ENCODE measurements at places on chromosomes 12 and 14.

GRCh38 chr12:45446013-45446412 is 230.1 kb downstream of the ANO6 start:
- no peak for DNase-seq

GRCh38 chr12:67681941-67682620 is 33.5 kb downstream of the DYRK2 start:
- DNase-seq, result no peak

DNA sequence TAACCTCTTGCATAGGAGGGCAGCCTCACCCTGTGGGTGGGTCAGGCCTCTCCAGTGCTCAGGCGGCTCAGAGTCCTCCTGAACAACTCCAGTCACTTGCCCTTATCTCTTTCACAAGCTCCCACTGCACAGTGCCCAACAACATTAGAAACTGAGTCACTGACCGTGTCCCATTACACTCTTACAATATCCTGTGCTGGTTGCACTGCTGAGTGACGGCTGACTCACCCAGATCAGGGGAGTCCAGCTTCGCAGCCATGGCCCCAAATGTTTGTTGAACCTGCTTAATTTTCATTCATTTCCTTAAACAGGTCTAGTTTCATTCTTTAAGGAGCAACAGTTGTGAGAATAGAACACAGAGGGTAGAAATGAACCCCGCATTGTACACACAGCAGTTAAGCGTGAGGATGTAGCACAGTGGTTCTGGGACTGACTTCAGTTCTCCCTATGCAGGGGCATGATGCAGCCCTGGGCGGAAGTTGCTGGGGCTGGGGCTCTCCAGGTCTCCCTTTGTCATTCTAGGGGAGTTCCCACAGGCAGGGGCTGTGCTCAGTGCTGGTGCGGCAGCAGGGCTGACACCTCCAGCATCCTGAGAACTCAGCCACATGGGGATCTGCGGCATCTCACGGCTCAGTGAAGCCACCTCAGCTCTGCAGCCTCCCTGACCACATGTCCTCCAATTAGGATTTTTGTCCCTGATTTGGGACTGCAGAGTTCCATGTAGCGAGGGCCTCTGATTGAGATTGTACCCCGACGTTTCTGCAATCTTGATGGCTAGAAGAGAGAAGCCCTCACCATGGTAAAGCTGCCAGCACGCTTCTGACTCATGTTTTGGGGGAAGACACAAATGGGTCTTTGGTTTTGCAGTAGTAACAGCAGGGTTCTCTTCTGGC is 16.1 kb downstream of the GPR68 start:
- DNase-seq, result peak; percentile 66

- no peak for DNase-seq
Measured at GRCh38 chr12:63809566-63809965, 29.9 kb downstream of the RXYLT1 start.

DNA sequence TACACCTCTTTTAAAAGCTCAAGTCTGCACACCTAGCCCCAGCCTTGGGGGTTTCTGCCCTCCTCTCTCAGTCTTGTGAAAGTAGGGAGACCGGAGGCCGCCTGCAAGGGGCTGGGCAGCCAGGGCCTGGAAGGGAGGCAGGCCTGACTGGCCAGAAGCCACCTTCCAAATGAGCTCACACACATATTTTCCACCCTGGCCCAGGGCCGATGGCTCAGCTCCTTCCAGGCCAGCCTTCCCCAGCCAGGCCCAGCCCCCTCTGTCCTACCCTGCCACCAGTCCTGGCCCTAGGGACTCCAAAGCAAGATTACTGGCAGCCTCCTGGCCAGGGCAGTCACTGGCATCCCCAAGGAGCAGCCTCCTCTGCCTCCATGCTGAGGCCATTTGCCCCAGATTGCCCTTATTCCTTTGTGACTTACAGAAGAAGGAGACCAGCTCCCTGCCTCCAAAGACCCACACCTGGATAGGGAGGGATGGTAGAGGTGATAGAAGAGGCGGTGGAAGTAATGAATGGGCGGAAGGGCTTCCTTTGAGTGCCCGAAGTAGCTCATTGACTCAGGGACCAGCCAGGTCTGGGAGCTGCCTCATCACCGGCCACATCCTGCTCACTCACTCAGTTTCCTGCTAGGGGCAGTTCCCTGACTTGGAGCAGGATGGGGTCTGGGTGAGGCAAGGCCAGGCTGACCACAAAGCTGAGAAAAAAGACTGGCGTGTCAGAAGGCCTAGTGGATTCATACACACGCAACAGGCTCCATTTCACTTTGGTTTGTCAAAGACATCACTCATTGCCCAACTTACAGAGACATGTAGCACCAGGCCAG is 14.8 kb downstream of the MMP14 start:
- no peak for DNase-seq

GRCh38 chr12:120141336-120141735 is 24.8 kb upstream of the RAB35 start:
- no peak for DNase-seq

GRCh38 chr12:38771871-38772270 is 133.5 kb downstream of the CPNE8 start:
- no peak for DNase-seq

DNA sequence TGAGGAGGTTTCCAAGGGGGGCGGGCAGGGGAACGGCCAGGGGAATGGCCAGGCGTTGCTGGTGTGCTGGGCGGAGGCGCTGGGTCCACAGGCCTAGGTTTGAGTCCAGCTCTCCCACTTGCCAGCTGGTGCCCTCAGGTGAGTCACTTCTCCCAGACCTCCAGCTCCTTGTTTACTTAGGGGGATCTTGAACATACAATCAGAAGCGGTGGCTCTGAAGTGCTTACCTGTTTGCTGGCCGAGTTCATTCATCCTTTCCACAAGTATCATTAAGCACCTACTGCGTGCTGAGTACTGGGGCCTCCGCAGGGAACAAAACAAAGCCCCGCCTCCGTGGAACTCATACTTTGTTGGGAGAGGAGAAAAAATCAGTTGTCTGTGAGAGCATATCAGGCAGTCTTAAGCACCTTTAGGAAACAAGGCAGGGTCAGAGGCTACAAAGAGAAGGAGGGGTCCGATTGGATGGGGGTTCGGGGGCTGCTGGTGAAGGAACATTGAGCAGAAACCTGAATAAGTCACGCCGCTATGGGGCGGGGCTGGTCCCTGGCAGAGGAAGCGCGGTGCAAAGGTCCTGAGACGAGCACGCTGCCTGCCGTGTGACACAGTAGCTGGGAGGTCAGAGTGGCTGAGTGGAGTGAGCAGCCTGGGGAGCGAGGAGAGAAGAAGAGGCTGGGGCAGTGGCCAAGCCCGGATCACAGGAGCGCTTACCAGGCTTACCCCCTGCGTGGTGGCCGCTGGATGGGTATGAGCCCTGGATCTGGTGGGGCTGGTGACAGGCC is 15.1 kb downstream of the MVK start:
- DNase-seq, result no peak

DNA sequence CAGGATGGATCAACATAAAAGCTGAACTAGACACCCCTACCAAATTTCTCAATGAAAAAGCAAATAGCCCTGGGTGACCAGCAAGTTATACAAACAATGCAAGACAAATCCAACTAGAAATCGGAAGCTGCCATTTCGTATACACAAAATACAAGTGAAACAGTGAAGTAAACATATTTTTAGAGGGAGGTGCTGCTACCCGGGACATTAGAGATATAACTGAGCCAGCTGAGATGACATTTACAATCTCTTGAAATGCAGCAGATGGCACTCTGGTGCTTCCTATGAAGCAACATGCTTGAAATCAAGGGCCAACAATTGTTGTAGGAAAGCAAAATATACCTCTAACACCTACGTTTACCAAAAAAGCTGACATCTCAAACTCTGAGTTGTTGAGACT is 25.5 kb downstream of the BDKRB1 start:
- no peak for DNase-seq

- DNase-seq, result no peak
Measured at GRCh38 chr14:34012978-34013720, 62.3 kb upstream of the EGLN3 start.

DNA sequence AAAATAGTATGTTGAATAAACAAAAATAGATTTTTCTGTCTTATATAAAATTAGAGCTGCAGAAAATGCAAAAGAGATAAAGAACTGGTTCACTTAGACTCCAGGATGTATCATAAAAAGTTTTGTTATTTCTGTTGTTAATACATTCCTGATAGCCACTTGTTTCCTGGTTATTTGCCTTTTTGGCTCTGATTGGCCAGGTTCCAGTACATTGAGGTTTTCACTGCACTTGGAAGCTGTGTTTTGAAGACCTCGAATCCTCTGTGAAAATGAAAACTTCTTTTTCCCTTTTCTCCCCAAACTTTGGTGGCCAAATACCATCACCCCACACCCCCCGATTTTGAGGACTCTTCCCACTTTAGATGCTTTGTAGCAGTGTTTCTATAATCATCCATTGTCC is 525.3 kb downstream of the MED13L start:
- no peak for DNase-seq

DNA sequence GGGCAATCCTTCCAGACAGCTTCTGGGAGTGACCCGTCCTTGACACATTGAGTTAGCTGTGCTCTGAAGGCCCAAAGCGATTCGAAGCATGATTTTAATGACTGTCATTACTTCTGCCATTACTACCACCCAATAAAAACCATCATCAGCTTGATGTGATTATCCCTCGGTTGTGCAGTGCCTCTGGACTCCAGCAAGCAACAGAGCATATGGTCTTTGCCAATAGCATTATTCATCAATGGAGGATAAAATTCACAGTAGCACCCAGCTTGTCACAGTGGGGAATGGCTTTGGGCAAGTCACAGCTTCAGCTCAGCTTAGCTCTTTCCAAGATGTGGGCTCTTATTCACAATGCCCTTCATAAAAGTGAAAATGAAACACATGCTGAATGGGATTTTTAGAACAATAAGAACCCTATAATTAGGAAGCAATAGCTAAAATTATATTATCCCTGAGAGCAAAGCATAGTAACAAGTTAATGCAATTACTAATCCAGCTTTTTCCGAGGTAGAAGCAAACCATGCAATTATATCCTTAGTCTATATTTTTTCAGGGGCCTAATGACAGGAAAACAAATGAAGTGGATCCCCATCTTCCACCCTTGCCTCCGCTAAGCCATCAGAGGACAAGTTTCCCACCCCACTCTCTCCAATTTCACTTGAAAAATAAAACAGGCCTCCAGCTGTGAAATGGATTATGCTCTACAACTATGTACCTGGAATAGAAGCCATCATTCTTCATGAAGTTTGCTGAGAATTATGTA is 163.0 kb upstream of the EEA1 start:
- no peak for DNase-seq
